ENCODE measurements at places on chromosomes 7 and 10.
A peak's percentile ranks its signal among the peaks of the same experiment; 100 is the strongest.

DNA sequence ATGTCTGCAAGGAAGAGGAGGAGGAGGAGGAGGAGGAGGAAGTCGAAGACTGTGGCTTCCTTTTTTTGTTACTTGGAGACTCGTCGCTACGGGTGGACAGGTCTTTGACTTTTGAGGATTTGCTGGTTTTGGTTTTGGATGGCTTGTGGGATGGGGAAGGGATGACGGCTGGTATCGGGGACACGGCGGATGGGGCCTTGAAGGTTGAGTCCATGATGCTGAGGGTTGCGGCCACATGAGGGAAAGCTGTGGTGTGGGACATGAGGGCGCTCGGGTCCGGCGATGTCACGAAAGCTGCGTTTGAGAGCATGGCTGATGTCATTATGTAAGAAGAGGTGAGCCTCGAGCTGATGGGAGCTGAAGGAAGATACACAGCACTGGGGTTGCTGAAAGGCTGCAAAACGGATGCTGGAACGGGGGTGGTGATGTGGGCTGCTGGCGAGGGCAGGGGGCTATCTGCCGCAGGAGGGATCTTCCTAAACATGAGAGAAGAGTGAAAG is 33.1 kb upstream of the EFCAB10 start:
- no peak for DNase-seq

GRCh38 chr7:136130511-136131303 is 153.5 kb upstream of the MTPN start:
- no peak for DNase-seq

GRCh38 chr7:147809786-147810185 is 780.8 kb upstream of the C7orf33 start:
- no peak for DNase-seq

DNA sequence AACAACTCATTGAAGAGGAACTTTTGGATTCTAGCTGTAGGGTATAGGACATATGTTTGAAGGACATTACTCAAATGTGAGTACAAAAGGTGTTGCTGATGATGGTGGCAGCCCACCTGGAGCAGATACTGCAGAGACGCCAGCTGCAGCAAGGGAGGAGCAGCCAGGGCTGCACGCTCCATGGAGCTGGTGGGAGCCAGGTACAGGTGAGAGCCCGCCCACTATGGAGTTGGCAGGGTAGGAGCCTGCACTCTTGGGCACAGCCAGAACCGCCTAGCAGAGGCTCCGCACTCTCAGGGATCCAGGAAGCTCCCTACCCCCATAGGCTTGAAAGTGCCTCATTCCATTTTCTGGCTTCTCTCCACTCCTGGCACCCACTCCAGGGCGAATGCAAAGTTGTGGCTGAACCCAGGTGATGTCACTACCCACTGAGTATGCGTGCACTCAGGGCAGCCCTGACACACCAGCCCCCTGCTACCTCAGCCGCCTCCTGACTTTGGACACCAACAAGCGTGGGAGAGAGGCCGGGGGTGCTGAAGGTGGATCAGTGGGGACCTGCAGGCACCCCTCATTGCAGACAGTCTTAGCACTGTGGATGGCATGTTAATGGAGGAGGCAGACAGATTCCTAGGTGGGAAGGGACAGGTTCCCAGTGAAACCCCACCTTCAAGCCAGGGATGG is 761.1 kb downstream of the IPMK start:
- no peak for DNase-seq

- no peak for DNase-seq
These were observed 518.4 kb downstream of the CCSER2 start for GRCh38 chr10:84846658-84847316.

GRCh38 chr7:157155959-157156358 is 17.2 kb downstream of the UBE3C start:
- no peak for DNase-seq

GRCh38 chr7:45239486-45239885 is 81.9 kb downstream of the RAMP3 start:
- DNase-seq: peak; percentile 52

DNA sequence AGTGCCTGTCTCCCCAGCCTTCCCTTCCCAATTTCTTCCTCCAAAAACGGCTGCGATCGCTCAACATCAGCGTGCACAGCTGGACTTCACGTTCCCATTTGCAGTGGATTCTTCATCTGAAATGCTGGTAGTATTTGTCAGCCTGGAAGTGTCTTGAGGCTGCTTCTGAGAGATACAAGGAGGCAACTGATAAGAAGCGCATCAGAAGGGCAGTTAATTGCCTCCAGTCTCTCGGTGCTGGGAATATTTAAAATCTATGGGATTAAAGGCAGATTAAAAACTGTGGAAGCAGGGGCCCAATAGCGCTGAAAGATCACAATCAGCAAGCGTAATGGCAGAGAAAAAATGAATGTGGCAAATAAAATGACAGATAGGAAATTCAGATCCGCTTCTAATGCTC is 450.0 kb downstream of the GATA3 start:
- no peak for DNase-seq

DNA sequence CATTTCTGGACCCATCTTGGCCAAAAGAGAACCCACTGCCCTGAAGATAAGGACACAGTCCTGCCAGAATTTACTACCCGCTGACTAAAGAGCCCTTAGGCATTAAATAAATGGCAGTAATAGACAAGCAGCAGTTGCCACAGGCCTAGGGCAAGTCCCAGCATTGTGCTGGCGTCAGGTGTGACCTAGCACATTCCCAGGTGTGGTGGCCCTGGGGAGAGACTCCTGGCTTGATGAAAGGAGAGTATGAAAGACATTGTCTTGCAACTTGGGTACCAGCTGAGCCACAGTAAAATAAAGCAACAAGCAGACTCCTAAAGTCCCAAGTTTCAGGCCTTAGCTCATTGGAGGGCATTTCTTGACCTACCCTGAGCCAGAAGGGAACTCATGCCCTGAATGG is 715.7 kb upstream of the SORCS1 start:
- DNase-seq: no peak

DNA sequence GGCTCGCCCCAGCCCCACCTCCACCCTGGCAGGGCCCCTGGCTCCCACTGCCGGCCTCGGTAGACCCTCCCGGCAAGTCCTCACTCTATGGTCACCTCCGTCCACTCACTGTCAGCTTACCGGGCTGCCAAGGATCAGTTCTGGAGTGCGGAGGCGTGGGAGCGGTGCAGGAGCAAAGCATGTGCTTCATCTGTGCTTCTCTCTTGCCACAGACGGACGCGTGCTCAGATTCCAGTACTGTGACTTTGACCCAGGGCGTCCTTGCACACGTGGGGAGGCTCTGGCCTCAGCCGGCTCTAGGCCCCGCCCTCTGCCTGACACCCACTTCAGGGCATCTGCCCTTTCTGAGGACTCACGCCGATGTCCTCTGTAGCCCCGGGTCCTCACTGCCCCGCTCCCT is 547.5 kb upstream of the FOXK1 start:
- no peak for DNase-seq

- DNase-seq: peak; percentile 100
These were observed 1.7 kb upstream of the ETV1 start for GRCh38 chr7:13990984-13991790.

DNA sequence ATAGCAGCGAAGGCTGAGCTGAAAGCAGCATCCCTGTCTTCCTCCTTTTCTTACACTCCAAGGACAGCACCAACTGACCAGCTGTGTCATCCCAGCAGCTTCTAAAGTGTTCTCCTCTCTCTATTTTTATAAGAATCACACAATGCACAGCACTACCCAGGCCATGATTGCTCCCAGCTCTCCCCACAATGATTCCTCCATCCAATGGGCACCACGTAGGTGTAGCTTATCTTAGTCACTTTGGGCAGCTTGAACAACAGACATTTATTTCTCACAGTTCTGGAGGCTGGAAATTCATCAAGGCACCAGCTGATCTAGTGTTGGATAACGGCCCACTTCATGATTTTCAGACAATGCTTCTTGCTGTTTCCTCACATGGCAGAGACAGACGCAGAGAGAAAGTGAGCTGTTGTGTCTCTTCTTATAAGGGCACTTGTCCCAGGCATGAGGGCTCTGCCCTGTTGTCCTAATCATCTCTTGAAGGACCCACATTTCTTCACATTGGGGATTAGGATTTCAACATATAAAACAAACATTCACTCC is 92.0 kb upstream of the CDC14C start:
- DNase-seq: no peak

DNA sequence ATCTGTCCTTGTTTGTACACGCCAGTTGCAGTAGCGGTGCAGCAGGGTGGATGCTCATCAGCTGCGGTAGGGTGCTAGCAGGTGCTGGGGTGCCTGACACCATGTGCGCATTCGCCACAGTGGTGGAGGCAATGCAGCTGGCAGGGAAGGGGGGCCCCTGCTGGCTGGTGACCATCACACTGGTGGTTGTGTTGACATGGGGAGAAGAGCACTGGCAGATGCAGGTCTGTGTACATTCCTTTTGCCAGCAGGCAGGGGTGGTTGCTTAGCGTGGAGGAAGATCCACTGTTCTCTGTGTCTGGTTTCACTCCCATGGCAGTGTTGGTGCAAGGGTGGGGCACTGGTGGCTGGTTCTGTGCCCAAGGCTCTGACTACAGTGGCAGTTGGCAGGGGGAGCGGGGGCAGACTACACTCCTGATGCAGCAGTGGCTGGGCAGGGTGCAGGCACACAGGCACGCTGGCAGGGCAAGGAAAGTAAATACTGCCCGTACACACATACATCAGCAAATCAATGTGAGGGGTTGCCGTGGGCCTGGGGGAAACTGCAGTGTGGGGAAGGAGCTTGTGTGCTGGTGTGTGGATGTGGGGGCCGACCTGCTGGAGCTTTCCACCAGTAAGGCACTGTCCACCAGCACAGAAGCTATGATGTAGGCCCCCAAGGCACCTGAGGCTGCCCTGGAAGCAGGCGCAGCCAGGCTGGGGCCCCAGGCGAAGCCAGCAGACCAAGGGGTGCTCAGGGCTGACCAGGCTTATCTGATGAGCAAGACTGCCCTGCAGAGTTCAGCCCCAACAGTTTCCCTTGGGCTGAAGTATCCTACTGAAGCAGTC is 87.2 kb upstream of the UNC5B start:
- no peak for DNase-seq

DNA sequence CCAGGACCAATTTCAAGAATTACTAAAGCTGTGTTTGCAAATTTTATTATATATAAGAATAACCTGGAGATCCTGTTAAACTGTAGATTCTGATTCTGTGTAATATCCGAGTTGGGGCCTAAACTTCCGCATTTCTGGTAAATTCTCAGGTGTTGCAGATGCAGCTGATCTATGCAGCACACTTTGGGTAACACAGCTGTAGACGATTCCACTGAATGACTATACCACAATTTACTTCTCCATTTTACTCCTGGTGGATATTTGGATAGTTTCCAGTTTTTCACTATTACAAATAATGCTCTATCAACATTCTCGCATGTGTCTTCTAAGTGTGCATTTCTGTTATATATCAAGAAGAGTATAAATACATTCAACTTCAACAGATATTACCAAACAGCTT is 7.5 kb downstream of the GDI2 start:
- no peak for DNase-seq

DNA sequence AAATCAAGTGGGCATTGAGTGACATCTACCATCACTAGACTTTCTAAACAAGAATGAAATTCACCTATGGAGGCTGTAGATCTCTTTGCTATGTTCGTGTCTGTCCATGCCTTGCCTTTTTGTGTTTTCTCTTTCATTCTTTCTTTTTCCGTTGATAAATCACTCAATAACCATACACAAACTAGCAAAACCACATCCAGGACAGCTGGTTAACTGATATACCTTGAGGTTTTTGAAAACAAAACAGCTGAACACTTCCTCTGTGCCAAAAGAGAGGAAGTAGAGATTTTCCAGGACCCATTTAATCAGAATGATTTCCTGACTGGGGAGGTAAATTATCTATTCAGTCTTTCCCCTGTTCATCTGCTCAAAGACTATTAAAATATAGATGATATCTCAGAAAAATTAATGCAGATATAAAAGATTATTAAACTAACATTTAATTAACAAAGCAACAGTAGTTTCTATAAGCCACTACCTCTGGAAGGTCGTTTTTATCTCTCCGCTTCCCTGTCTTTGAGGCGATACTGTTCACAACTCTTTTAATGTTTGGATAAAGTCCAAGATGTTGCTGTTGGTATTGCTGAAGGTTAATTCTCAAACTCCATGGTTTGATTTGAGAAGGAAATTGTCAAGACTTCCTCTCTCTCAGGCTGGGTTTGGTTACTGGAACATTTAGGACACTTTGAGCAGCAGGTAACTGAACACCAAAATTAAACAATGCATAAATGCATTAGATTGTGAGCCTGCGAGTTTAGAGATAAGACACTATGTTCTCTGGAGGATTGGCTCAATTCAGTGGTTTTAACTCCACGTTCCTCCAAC is 24.4 kb upstream of the C10orf67 start:
- peak; percentile 11 for DNase-seq

DNA sequence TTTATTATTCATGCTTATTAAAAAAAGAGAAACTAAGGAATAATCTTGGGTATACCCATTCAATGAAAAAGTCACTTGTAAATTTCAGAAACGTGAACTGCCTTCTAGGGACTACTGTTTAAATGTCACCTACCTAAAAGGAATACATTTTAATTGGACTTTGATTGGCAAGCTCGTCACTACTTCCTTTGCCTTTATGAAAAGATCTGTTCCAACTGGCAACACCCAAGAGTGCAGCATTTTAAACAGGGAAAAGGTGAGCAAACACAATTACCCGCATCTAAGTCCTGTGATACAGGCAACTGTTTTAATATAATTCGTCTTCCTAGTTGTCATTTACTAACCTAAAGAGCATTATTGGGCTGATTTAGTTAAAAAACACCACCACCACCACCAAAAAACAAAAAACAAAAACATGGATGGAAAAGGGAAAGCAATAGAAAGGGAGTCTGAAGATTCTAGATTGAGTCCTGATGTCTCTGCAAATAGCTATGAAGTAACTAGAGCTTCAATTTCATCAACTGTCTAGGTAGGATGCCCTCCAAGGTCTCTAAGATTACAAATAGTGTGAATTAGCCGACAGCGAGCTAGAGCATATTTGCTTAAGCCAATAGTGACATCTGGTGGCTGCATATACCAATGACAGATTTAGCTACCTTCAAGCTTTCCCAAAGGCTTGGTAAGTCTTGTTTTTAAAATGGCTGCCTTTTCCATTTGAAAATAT is 33.8 kb upstream of the ICA1 start:
- DNase-seq: peak; percentile 97

- no peak for DNase-seq
These were observed 1.7 kb downstream of the RHOBTB1 start for GRCh38 chr10:60942134-60942787.

GRCh38 chr10:131657318-131657984 is 243.4 kb upstream of the PPP2R2D start:
- no peak for DNase-seq

- no peak for DNase-seq
These were observed 190.4 kb upstream of the NEBL start for GRCh38 chr10:21087476-21087875.

- DNase-seq: no peak
These were observed 92.0 kb upstream of the LRRTM3 start for GRCh38 chr10:66833861-66834260.

DNA sequence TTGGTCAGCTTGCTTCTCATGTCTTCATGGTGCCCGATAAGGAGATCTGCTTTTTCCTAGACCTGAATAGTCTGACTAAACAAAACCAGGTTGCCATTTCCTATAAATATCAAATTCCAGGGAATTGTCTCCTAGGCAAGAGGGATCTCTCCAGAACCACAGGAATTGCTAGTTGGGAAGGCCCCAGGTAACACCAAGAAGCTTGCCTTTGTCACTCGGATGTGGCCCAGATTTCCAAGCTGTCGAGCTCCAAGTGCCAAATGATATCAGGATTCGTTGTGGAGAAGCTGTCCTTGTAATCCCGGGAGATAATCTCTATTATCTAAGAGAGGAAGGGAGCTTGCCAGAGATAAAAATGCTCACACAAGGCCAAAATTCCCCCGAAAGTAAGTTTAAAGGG is 1288.5 kb upstream of the AUTS2 start:
- peak; percentile 57 for DNase-seq

- DNase-seq: peak; percentile 54
These were observed 67.5 kb upstream of the EFCAB10 start for GRCh38 chr7:105648561-105649401.
